ENCODE measurements at places on chromosomes 2 and 18.

- no peak overlapping the region for H3K4me3 ChIP-seq
- no peak overlapping the region for H3K27ac ChIP-seq
- H3K36me3 ChIP-seq, result no peaks in the 10 kb centered on the region
- H3K27me3 ChIP-seq, result no peaks in the 10 kb centered on the region
- H3K4me1 ChIP-seq, result no peaks in the 10 kb centered on the region
Measured at GRCh38 chr2:238141541-238142318, 3.3 kb downstream of the KLHL30 start.

- H3K4me3 ChIP-seq, result no peak overlapping the region
- DNase-seq, result no peak
- no peaks in the 10 kb centered on the region for H3K36me3 ChIP-seq
Measured at GRCh38 chr2:3223080-3223923, 154.3 kb downstream of the EIPR1 start.

GRCh38 chr18:57789759-57790158, 13.4 kb downstream of the ATP8B1 start:
- no peak for DNase-seq
- no peaks in the 10 kb centered on the region for H3K27me3 ChIP-seq
- H3K36me3 ChIP-seq, result no peaks in the 10 kb centered on the region
- no peak overlapping the region for H3K4me3 ChIP-seq
- H3K4me1 ChIP-seq, result no peaks in the 10 kb centered on the region

DNA sequence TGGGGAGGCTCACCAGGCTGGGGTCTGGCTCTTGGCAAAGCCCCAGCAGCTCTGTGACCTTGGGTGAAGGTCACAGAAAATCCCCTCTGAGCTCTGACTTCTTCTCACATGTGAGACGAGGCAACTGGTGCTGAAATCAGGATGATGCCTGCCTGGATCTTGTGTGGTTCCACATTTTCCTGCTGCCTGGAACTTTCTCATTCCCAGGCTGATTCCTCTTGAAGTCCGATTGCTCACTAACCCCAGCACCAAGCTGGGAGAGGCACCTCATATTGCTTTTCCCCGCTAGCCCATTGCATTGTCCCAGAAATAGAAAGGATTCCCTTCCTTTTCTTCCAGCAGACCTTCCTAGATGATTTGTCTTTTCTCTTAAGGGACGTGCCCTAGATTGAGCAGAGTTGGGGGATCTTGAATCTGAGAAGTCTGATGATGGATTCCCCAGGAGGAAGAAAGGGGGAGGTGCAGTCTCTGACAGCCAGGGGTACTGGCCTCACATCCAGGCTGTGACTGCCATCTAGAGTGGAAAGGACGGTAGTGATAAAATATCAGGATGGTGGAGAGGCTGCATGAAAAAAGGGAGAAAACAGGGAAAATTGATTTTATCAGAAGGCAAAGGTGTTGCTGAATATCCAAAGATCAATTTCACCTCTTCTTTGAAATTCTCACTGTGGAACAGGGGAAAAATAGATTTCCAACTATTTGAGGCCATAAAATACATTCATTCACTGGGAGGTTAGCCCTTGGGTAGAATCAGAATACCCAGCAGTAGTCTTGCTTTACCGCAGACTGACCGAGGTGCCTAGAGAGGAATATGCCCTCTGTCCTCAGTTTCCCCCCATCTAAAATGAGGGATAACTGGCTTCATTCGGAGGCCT, 96.3 kb downstream of the FAM210A start:
- H3K4me1 ChIP-seq, result no peaks in the 10 kb centered on the region
- H3K27me3 ChIP-seq, result no peaks in the 10 kb centered on the region
- peak; percentile 62 for DNase-seq

- DNase-seq, result no peak
- H3K27me3 ChIP-seq, result no peaks in the 10 kb centered on the region
- no peak overlapping the region for H3K27ac ChIP-seq
- no peak overlapping the region for H3K4me3 ChIP-seq
- H3K36me3 ChIP-seq, result no peaks in the 10 kb centered on the region
Measured at GRCh38 chr2:80073134-80073561, 231.4 kb downstream of the LRRTM1 start.

DNA sequence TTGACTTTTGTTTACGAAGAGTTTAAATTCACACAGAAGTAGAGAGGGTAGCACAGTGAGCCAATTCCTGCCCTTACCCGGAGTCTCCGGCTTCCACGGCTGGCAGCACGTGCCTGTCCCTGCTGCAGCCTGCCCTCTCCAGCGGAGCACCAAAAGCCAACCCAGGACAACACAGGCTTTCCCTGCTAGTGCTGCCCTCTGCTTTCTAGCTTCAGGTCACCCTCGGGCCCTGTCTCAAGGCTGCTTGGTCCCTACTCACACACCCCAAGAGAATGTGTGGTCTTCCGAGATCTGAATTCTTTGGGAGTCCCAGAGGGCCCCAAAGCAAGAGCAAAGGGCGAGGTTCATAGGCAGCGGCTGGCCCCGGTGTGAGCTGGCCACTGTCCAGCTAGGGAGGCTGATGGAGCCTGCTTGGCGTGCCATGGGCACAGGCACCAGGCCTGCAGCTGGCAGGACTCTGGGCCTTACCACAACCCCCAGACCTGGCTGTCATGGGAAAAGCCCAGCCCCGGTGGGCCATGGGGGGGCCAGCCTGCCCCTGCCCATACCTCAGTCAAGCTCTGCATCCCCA, 7.0 kb upstream of the HS6ST1 start:
- H3K4me1 ChIP-seq, result no peaks in the 10 kb centered on the region
- DNase-seq, result no peak
- H3K4me3 ChIP-seq, result no peak overlapping the region
- no peak overlapping the region for H3K27ac ChIP-seq
- no peaks in the 10 kb centered on the region for H3K36me3 ChIP-seq
- H3K27me3 ChIP-seq, result no peaks in the 10 kb centered on the region

DNA sequence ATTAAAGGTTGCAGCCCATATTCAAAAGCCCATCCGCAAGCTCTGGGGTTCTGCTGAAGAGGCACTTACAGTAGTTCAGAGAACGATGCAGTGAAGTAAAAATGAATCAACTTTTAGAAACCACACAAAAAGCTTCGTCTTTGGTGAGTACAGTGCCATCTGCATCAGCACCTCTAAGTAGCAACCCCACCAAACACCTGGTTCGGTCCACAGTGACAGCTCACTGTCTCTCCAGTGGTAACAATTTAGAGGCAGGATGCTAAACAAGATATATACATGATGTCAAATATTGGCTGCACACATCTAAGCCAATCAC, 275.4 kb upstream of the TCF4 start:
- peak overlapping the region; percentile 60 for H3K27ac ChIP-seq
- no peaks in the 10 kb centered on the region for H3K36me3 ChIP-seq
- H3K27me3 ChIP-seq, result no peaks in the 10 kb centered on the region
- no peak overlapping the region for H3K4me3 ChIP-seq

DNA sequence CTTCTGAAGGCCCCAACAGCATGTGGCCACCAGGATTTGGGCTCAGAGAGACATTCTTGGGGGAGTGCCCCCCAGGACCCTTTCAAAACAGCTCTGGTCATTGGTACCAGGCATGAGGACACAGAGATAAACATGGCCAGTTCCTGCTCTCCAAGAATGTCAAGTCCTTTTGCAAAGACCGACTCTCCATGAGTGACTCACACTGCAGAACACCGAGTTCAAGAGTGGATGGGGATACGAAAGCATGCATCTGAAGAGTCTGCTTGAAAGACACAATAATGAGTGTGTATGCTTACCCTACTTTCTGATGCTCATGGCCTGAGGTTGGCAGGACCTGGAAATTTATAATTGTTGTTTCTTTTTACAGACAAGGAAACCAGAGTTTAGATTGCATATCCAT, 450.6 kb downstream of the TSN start:
- no peak overlapping the region for H3K4me3 ChIP-seq
- H3K36me3 ChIP-seq, result no peaks in the 10 kb centered on the region
- no peak overlapping the region for H3K27ac ChIP-seq
- no peaks in the 10 kb centered on the region for H3K27me3 ChIP-seq
- DNase-seq, result no peak

GRCh38 chr2:241849616-241850543, 8.8 kb downstream of the PDCD1 start:
- no peak overlapping the region for H3K27ac ChIP-seq
- no peaks in the 10 kb centered on the region for H3K36me3 ChIP-seq
- H3K4me3 ChIP-seq, result no peak overlapping the region

GRCh38 chr2:12251121-12251520, 465.6 kb upstream of the TRIB2 start:
- H3K36me3 ChIP-seq, result no peaks in the 10 kb centered on the region
- DNase-seq, result no peak
- H3K4me3 ChIP-seq, result no peak overlapping the region

DNA sequence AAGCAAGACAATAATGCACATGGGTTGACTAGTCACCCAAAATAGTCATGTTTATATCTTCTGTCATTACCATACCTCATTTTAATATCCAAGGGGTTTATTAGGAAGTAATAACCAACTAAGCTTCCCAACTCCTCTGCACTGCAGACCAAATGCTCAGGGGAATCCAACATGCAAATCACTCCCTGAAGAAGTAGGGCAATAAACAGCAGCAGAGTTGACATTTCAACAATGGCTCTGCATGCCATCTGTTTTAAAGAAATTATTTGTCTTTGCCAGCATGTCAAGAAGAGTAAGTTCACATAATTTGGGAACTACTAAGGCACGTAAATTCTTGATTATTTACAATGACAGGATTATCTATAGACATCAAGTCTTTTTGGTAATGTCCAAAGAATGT, 84.4 kb upstream of the LYPD1 start:
- H3K4me3 ChIP-seq, result no peak overlapping the region
- H3K27ac ChIP-seq, result no peak overlapping the region
- no peaks in the 10 kb centered on the region for H3K4me1 ChIP-seq
- DNase-seq, result no peak
- no peaks in the 10 kb centered on the region for H3K27me3 ChIP-seq

- no peaks in the 10 kb centered on the region for H3K4me1 ChIP-seq
- no peak overlapping the region for H3K27ac ChIP-seq
- H3K4me3 ChIP-seq, result no peak overlapping the region
- H3K27me3 ChIP-seq, result no peaks in the 10 kb centered on the region
- H3K36me3 ChIP-seq, result no peaks in the 10 kb centered on the region
Measured at GRCh38 chr2:15588329-15588919, 3.2 kb upstream of the DDX1 start.

- no peak overlapping the region for H3K27ac ChIP-seq
- no peaks in the 10 kb centered on the region for H3K36me3 ChIP-seq
- H3K27me3 ChIP-seq, result no peaks in the 10 kb centered on the region
- DNase-seq, result no peak
Measured at GRCh38 chr2:19689646-19690168, 212.1 kb downstream of the TTC32 start.
